ENCODE measurements at places on chromosomes 5 and 9.

DNA sequence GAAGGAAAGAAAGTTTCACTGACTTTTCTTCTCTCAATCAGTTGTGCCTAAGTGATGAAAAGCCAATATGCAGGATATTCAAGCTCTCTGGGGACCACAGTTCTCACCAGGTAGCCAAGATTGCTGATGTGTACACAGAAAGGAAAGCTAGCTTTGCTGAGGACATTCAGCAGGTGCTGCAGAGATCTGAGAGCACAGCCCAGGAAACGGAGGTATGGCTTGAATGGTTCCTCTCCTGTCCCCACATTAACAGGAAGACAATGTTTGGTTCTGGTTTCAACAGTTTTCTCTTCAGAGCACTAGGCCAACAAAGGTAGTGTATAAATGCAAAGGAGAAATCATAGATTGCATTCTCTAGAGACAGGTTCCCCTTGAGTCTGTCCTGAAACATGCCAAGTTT, 69.6 kb downstream of the PTPDC1 start:
- no peak for DNase-seq

GRCh38 chr5:68251804-68252522, 36.4 kb downstream of the PIK3R1 start:
- DNase-seq = no peak

- no peak for DNase-seq
Measured at GRCh38 chr5:116514421-116514970, 60.1 kb downstream of the SEMA6A start.

DNA sequence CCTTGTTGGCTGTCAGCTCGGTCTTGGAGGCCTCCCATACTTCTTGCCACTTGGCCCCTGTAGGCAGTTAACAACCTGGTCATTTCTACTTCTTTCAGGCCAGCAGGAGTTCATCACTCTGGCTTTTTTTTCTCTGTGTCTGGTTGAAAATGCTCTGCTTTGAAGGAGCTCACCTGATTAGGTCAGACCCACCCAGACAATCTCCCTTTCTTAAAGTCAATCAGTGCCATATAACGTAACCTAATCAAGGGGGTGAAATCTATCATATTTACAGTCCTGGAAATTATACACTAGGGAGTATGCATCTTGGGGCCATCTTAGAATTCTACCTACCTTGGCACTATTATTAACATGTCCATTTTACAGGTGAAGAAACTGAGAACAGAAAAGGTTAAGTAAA, 155.4 kb downstream of the SREK1 start:
- DNase-seq = no peak

DNA sequence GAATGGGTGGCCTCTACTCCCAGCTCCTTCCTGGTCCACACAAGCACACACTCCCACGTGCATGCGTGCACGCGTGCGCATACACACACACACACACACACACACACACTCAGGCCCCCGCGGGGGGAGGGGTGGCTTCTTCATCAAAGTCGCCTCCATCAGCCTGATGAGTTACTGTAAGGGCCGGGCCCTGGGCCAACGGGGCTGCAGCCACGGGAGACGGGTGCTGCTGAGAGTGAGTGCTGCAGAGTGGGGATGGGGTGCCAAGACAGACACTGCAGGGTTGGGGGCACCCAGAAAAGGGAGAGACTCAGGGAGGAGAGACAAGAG, 18.1 kb downstream of the CNTFR start:
- no peak for DNase-seq

- DNase-seq = peak; percentile 96
Measured at GRCh38 chr5:181223058-181223728, at the start of gene TRIM41. Gene TRIM41, plus strand, starts transcription at chr5:181223281. Its CDS starts 719 bp downstream, at chr5:181224000.

DNA sequence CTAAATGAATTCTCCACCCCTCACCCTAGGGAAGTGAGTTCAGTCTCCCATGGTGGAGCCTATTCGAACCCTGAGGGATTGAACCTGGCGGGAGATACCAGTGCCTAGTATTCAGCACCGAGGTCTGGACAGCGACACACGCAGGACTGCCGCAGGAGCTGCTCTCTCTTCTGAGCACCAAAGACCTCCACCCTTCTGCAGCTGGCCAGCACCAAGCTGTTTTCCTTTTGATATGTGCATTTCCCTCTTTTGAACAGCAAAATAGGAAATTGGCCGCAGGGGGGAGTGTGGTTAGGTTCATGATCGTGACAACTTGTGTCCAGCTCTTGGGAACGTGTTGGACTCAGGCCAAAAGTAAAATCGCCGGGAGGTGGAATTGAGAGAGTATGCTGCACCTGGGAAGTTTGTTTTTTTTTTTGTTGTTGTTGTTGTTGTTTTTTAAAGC, 1.2 kb upstream of the PCSK1 start:
- no peak for DNase-seq

- DNase-seq = no peak
Measured at GRCh38 chr5:151180291-151180690, 22.7 kb upstream of the ANXA6 start.

DNA sequence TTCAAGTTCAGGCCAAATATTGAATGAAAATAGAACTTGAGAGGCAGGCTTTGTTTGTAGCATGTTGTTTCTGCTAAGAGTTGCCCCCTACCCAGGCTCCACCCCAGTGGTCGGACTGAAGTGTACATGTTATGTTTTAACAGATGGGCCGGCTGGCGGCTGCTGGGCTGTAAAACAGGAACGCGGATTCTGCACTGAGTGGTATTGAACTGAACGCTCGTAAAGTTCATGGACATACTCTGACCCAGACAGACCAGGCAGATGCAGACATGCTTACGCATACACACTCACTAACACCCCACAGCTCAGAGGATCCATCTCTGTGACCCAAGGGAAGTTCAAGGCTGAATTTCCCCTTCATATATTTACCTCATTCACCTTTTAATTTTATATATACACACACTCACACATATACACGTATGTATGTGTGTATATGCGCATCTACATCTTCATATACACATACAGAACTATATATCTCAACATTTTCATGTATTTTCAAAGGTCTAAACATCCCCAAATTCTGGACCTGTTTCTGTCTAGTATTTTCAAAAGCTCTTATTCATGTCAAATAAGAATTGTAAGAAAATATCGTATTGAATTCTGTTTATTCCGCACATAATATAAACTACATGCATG, 1.4 kb downstream of the MARCHF3 start:
- no peak for DNase-seq

DNA sequence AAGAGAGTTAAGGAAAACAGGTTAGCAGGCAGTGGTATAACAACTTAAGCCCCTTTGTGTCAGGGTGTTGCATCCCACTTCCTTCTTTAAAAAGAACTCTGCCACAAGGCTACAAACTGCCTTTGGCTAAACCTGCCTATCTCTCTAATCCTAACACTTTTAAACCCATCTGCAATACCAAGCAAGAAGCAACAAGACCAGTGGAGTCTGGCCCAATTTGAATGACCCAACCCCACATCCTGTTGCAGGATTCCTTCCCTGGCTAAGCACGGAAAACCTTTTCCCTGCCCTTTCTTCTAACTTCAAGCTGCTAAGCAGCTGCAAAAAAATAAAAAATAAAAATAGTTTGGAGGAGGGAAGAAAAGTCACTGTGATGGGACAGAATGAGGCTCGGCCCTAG, 27.1 kb downstream of the ABCA1 start:
- DNase-seq = no peak

- no peak for DNase-seq
Measured at GRCh38 chr5:168209997-168210396, 81.4 kb upstream of the WWC1 start.

DNA sequence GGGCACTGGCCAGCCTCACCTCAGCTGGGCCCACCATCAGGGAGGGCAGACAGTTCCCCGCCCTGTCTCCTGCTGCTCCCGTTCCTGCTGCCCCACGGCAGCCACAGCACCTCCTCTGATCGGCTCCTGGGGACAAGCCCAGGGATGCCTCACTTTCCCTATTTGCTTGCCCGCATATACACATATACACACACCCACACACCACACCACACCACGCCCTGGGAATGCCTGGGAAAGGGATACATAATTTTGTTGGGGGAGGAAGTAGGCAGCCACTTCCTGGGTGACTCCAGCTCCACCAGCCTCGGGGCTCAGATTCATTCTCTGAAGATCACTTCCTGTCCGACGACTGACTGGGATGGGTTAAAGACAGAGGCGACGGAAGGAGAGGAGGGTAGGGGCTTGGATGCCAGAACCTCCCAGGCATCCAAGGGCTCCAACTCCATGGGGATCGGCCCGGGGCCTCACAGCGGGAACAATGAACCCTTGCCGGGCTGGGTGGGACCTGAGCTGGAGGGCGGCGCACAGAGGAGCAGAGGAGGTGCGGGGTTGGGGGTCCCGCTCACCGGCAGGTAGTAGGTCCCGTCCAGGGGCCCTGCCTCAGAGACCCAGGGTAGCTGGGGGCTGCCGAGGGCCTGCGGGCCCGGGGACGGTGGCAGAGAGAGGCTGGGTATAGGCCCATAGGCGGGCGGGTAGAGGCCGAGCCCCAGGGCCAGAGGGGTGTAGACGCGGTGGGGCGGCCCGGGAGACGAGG, 2.0 kb upstream of the MZB1 start:
- no peak for DNase-seq

DNA sequence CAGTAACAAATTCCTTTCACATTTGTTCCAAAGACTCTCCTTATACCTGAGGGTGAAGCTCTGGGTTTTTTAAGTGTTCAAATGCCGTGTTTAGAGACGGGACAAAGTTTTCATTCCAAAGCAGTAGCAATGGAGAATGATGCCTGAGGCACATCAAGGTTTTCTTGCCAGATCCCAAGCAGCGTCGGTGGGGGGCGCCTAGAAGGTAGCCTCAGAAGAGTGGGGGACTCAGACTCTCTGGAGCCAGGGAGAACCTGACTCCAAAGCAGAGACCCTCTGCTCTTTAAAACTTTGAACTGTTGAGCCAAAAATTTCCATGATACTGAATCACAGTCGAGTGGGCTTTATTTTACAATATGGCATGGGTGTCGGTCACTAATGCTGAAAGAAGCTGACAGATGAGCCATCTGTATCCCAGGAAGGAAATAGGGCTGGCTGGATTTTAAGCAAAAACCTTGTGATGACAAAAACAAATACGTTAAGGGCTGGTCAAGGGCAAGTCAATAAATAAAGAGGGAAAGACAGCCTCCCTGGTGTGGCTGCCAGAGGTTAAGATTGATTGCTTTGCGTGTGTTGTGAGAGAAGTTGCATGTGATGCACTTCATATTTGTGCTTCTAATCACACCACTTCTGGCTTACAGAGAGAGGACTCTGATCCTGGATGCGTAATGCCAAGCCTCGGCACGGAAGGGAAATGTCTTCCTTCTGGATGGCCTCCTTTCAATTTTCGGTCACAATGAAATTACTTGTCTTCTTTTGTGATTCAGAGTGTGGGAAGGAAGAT, 161.1 kb upstream of the EFNA5 start:
- no peak for DNase-seq

GRCh38 chr5:180460834-180461233, 33.3 kb upstream of the CNOT6 start:
- DNase-seq = no peak

DNA sequence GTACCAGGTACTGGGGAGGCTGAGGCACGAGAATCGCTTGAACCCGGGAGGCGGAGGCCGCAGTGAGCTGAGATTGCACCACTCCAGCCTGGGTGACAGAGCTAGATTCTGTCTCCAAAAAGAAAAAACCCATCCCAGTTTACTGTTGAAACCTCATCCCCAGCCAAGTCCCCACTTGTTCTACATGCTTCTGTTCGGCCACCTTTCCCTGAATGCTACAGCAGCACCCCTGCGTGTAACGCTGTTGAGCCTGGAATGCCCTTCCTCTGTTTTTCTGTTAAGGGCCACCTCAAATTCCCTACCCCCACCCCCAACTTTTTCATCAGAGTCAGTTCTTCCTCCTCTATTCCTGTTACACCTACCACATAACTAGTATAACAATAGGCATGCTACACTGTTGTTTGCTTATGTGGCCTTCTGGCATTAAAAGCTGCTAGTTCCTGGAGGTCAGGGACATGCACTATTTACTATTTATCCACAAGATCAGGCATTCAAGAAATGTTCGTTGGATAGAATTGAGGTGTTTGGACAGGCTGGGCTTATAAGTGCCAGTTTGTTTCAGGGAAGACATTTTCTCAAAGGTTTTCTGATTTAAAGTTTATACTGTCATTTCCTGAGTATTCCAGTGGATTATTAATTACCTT, 47.1 kb upstream of the C5orf47 start:
- no peak for DNase-seq

DNA sequence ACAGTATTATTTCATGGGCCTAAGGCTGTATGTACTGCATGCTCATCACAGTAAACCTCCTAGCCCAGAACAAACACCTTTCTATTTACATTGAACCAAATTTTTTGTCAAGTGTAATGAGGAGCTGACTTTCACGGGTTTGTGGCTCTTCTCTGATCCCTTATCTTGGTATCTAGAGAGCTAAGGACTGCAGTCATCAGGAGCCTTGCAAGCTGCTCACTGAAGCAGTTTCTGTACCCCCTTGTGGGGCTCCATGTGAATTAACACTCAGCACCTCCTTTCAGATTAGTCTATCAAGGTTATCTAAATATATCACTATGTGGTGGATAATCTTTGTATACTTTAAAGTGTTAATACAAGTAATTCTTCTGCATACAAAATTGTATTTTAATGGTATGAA, 108.2 kb downstream of the AUH start:
- no peak for DNase-seq

DNA sequence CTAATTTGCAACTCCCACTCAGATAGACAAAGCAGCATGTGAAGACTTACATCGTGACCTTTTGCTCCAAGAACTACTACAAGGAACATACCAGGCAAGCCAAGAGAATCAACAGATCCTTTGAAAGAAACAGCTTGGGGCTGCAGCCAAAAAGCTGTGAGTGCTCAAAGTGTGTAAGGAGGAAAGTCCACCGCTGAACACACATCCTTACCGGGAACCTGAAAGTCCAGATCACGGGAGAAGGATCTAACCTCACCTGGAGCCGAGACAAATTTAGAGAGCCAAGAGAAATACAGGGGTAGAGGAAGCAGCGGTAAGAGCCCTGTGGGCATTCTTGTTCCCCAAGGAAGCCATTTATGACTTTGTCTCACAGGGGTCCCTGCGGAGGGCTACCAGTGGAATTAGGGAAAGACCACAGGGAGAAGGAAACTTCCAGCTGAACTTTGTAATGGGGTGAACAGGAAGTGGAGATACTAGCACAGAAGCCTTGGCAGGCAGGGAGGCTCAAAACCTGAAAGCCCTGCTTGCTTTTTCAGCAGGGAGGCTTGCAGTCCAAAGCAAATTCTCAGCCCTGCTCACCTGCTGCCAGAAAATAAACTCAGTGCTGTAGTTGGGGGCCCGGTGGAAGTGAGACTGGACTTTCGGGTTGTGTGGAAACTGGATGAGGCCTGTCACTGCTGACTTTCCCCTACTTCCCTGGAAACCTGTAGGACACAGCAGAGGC, 350.2 kb downstream of the DTWD2 start:
- DNase-seq = no peak

GRCh38 chr9:35757226-35757891, 3.3 kb upstream of the MSMP start:
- DNase-seq = no peak

All from stimulated activated CD8-positive, alpha-beta memory T cell treated with anti-CD3 and anti-CD28 coated beads, Interleukin-12 subunit alpha, Interleukin-12 subunit beta, amount 100 ng/mL, for 4 hours (primary cell).